ENCODE measurements at places on chromosomes 3 and 15.

GRCh38 chr3:66800941-66801545 lies 197.1 kb upstream of the KBTBD8 start:
- no peak for DNase-seq

- DNase-seq, result no peak
Observed at GRCh38 chr3:12372741-12373280, 83.9 kb downstream of the PPARG start.

DNA sequence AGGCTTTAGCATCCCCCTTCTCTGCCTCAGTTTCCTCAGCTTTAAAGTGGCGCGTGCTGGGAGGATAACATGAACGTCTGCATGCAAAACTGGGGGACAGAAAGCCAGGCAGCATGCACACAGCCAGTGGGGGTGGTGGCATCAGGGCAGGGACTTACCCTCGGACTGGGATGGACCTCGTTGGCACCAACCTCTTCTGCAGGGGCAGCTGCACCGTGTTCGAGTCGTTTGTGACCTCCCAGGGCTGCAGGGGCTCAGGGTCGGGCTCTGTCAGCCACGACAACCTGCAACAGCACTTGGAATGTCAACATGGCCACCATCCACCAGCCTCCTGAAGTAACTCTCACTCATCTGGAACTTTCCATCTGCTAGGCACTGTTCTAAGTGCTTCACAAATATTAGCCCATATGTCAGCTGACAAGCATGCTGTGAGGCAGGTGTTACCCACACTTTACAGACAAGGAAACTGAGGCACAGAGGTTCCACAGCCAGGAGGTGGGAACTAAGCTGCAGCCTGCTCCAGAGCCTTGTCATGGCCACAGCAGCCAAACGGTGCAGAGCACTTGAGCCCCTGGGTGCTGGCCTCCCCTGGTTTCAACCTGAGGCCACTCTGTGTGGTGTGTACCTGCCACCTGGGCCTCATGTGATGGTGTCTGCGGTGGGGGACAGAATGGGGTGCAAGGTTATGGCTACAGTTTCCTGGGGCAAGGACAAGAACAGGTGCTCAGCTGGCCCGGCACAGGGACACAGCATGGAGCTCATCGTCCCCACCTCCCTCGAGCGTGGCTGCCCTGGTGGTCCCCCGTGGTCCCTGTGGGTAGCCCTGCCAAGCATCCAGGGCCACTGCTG lies 6.7 kb downstream of the C3orf22 start:
- DNase-seq, result no peak

DNA sequence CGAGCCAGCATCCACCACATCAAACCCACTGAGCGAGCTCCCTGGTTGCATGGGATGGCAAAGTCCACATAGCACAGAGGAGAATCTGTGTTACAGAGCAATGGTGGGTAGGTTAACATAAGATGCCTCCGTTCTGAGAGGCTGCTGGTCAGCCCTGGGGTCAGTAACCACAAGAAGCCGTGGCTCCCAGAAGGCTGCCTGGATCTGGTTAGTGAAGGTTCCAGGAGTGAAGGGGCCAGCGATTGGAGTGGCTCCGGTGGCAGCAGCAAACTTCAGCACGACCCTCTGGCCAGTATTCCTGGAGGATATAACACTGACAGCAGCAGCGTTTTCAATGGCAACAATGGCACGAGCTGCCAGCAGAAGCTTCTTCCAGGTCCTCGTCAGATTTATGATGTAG lies 18.4 kb upstream of the PIGZ start:
- DNase-seq, result no peak

DNA sequence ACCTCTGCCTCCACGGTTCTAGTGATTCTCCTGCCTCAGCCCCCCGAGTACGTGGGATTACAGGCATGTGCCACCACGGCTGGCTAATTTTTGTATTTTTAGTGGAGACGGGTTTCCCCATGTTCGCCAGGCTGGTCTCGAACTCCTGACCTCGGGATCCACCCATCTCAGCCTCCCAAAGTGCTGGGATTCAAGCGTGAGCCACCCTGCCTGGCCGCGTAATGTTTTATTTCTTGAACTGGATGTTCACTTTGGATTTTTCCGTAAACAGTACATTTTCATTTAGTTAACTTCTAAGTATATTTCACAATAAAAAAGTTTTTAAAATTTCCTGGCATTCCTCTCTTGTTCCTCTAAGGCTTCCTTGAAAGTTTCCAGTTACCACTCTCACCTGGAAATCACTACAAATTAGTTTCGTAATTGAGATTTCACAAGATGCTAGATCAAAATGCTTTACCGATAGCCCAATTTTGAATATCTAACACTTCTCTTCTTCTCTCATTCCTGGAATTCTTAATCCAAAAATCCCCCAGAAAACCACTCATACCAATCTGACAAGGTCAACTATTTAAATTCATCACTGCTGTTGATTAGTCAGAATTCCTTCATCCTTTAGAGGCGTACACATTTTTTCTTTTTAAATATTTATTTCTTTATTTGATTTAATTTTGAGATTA lies 44.7 kb upstream of the INO80 start:
- DNase-seq, result no peak

DNA sequence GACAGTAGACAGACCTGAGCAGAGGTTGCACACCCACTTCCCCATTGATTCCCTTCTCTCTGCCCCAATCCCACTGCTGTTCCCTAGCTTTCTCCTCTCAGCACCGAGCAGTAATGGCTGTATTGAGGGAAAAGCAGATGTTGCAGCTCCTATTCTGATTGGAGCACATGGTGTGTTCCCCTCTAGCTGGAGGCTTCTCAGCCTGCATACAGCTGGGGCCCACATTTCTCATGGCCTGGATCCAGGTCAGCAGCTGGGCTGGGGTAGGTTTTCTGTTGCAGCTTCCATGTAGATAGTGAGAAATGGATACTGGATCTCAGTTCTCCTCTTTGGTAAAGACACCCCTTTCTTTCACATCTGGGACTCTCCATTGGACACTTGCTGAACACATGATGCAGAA lies 50.1 kb downstream of the RYR3 start:
- no peak for DNase-seq

DNA sequence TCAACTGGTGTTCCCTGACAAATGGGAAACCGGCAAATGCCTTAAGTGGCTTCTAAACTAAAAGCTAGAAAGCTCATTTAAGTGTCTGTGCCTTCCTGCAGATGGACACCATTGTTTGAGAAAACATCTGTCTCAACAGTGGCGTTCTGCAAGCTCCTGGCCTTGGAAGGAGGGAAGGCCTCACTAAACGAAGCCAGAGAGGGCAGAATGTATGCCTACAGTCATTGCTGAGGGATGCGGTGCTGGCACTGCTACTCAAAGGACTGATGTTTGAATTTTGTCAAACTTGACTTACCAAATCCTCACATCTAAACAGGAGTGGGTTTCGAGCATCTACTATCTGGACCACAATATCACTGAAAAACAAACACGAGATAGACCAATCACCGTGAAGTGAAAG lies 12.2 kb downstream of the LSG1 start:
- no peak for DNase-seq

GRCh38 chr15:58569455-58569854 lies 137.7 kb downstream of the LIPC start:
- no peak for DNase-seq

GRCh38 chr3:153399636-153400035 lies 237.6 kb downstream of the RAP2B start:
- DNase-seq, result no peak

GRCh38 chr3:117692416-117692995 lies 982.9 kb downstream of the TUSC7 start:
- no peak for DNase-seq

- DNase-seq, result peak; percentile 12
Observed at GRCh38 chr3:118970819-118971218, 63.8 kb downstream of the IGSF11 start.

- no peak for DNase-seq
Observed at GRCh38 chr15:60745469-60746061, 266.6 kb upstream of the ICE2 start.

- no peak for DNase-seq
Observed at GRCh38 chr15:31098953-31099740, 2.4 kb downstream of the TRPM1 start.

DNA sequence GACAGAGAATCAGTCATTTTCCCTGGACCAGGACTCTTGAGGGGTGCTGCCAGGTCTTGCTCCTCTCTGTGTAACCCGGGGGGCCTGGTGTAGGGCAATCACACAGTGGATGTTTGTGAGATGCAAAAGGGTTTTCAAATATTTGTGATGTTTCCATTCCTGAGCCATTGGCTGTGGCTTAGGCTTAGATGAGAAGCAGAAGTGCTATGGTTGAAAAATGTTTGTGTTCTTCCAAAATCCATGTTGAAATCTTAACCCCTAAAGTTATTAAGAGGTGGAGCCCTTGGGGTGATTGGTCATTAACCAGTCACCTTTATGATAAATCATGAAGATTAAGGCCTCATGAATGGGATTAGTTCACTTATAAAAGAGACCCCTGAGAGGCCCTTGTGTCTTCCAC lies 36.5 kb downstream of the CORO2B start:
- DNase-seq, result no peak

GRCh38 chr3:5231074-5231473 lies 43.6 kb downstream of the EDEM1 start:
- DNase-seq, result no peak

DNA sequence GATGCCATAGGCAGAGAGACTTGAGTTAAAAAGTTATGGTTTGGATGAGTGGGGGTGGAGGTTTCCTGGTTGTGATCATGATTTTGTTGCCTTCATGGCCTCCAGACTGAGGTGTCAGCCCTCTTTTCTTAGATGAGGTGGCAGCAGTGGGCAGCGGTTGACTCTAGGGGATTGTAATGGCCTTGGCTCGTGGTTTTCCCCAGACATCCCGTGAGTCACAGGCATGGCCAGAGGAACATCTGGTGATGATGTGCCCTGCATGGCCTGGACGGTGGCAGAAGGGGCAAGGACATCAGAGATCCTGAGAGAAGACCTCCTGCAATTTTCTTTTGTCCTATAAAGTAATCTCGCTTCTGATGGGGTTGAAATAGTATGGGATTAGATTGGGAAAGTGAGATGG lies 12.4 kb downstream of the RETNLB start:
- no peak for DNase-seq

DNA sequence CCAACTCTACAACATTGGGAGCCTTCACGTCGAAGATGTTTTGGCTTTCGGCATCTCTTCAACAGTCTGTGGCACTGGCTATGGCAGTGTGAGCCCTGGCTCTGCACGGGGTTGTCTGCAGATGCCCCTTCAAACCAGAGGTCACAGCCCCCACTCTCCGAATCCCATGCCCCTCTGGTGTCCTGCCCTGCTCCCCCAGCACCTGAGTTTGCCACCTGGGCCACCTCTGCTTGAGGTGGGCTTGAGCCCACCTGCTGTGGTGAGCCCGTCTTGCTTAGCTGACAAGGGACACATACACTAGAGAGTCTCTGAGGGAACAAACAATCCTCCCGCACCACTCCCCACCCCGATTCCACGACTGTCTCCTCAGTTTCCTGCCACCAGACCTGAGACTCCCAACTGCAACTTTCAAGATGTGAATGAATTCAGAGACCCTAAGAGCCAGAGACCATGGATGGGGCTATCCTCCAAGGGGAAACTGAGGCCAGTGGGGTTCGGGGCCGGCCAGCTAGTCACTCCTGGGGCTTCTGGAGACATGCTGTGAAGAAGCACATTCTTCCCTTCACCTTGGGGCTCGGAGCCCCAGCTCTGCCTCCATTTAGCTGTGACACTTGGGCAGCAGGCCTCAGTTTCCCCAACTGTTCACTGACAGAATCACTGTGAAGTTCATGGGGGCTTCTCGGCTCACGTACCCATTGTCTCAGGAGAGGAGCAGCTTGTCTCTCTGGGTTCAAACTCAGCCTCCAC lies 44.6 kb downstream of the TPRA1 start:
- DNase-seq, result no peak

All from amygdala (tissue), 56 donors.